Testis (tissue), 5 donors: ENCODE measurements at places on chromosomes 16 and 17.
A peak's percentile ranks its signal among the peaks of the same experiment; 100 is the strongest.

- no peak for DNase-seq
Observed at GRCh38 chr16:86733546-86734254, 155.4 kb downstream of the FOXL1 start.

- no peak for DNase-seq
Observed at GRCh38 chr16:27020031-27020430, 46.7 kb upstream of the C16orf82 start.

- no peak for DNase-seq
Observed at GRCh38 chr17:55872374-55872773, 121.5 kb downstream of the PCTP start.

DNA sequence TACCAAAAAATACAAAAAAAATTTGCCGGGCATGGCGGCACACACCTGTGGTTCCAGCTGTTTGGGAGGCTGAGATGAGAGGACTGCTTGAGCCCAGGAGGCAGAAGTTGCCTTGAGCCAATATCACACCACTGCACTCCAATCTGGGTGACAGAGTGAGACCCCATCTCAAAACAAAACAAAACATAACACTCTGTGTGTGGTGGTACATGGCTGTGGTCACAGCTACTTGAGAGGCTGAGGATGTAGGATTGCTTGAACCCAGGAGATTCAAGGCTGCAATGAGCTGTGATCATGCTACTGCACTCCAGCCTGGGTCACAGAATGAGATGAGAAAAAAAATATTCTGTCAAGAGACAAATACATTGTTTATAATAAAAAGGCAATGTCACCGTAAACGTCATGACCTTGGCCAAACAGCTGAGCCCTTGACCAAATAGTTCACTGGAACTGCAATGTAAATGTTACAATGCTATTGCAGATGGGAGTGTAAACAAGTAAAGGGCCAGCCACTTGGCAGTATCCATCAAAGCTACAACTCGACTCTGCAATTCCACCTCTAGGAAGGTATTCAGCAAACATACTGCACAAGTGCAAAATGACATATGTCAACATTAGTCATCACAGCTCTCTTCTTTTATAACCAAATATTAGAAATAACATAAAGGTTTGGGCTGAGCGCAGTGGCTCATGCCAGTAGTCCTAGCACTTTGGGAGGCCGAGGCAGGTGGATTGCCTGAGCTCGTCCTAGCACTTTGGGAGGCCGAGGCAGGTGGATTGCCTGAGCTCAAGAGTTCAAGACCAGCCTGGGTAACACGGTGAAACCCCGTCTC lies 16.9 kb downstream of the EARS2 start:
- DNase-seq = no peak

DNA sequence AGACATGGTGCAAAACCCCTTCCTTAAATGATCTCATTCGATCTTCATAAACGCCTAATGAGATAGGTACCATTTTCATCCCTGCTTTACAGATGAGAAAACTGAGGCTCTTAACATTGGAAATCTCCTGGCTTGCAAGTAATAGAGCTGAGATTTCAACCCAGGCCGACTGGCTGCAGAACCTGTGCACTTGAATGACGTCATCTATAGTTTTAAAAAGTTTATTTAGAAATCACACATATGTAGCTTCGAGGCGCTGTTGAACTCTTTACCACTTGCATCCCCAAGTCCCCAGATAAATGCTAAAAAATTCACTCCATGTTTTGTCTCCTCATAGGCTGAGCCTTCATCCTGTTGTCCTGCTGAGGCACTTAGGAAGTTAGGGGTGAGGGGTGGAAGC lies 30.0 kb downstream of the CFAP52 start:
- no peak for DNase-seq

DNA sequence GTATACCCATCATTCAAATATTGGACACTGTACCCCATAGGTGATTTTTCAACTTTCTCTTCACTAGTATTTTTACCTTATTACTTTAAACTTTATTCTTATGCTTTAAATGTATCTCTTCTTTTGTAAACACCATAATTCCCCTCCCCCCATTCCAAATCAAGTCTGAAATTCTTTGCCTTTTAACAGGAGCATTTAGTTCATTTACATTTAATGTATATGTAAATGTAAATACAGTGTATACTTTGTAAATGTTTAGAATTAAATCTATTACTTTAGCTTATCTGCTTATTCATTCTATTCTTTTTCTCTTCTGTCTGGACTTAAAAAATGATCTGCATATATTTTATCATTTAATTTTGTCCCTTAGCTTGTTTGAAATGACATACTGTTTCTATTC lies 30.0 kb upstream of the ADGRG1 start:
- DNase-seq = no peak

DNA sequence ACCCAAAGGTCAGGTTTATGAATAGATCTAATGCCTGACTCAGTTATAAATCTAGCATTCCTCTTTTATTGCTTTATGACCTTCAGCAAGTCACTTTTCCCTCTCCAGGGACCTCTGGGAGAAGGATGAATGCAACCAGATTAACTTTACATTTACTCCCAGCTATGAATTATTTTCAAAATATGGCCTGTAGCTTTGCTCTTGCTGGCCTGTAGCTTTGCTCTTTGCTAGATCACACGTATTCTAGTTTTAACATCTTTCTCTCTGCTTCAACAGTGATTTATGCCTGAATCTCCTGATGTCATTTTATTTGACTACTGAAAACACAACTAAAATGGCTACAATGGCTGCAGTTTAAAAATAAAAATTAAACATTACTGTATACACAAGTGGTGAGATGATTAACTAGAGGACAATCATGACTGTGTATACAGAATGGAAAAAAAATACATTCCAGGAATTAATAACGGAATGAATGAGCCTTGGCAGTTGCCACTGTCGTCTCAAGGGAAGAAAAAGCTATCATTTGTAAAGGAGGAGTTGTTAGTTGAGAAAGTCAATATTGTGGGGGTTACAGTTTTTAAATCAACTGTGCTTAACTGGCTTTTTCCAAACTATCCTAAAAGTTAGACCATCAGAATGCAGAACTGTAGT lies 434.5 kb upstream of the GOT2 start:
- DNase-seq = no peak

GRCh38 chr17:33492731-33493265 lies 199.7 kb upstream of the ASIC2 start:
- no peak for DNase-seq

DNA sequence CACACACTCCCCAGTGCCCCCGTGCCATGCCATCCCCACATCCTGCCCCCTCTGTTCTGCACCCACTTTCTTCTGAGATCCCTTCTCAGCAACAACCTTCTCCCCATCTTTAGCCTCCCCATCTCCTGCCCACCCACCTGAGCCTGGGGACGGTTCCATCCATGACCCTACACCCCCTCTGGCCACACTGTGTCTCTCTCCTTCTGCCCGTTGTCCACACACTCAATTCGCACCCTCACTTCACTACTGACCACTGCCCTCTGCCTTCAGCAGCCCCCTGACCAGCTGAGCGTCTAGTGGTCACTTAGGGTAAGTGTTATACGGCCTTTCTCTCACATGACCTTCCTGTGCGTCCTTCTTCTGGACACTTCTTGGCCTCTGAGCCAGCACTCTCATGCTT lies 6.1 kb downstream of the ARHGAP27 start:
- no peak for DNase-seq

DNA sequence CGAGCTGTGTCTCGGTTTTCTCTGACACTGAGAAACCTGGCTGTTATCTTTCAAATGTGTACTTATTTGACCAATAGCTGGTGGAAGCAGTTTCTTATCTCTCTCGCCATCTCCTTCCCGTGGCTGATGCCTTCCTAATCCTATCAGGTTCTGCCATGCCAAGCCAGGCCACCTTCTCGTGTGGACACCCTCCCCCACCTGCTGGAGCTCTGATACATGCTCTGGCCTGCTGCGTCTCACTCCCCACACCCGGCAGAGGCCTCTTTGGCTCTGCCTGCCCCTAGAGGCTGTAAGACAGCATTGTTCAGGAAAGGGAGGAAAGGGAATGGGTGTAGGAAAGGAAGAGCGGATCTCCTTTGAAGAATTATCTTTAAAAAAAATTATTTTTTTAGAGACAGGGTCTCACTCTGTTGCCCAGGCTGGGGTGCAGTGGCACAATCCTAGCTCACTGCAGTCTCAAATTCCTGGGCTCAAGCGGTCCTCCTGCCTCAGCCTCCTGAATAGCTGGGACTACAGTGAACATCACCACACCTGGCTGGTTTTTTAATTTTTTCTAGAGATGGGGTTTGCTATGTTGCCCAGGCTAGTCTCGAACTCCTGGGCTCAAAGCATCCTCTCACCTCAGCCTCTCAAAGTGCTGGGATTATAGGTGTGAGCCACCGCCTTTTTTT lies 7.5 kb upstream of the ARMC5 start:
- DNase-seq = peak; percentile 82

GRCh38 chr16:68915589-68915988 lies 72.3 kb downstream of the TANGO6 start:
- DNase-seq = no peak

GRCh38 chr16:57535680-57536305 lies 578 bp downstream of the CCDC102A start:
- DNase-seq = peak; percentile 95

DNA sequence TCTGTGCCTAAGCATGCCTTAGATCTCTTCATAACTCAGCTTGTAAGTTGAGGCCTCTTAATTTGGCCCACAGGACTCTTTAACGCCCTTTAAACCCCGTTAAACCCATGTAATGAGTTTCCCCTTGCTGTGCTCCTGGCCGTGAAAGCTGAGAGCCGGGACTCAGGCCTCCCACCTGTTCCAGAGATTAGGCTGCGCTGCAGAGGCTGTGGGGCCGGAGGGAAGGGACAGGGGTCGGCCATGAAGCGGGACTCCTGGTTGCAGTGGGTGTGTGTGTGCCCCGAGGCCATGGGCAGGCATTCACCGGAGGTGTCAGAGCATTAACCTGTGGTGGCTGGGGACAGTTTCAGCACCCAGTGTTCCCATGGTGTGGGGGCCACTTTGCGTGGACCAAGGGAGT lies 150.8 kb upstream of the IRX3 start:
- no peak for DNase-seq

GRCh38 chr17:16948587-16949376 lies 23.1 kb downstream of the TNFRSF13B start:
- peak; percentile 5 for DNase-seq

DNA sequence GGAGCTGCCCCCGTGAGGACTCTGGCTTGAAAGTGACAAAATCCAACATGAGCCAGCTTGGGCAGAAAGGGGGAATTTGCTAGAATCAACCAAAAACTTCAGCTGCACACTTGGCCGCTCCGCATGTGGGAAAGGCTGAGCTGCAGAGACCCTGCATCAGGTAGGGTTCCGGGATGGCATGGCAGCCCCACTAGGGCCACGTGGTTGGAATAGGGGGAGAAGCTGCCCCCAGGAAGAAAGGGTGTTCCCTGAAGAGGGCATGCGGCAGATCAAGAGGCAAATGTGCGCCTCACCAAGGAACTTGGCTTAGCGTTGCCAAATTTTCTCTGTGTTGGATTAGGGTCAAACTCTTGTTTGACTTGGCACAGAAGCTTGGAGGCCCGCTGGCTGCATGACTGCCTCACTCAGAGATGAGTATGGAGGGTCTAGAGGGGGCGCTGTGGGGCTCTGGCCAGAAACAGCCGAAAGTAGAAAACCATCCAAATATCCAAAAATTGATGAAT lies 29.2 kb upstream of the WFIKKN2 start:
- DNase-seq = no peak

DNA sequence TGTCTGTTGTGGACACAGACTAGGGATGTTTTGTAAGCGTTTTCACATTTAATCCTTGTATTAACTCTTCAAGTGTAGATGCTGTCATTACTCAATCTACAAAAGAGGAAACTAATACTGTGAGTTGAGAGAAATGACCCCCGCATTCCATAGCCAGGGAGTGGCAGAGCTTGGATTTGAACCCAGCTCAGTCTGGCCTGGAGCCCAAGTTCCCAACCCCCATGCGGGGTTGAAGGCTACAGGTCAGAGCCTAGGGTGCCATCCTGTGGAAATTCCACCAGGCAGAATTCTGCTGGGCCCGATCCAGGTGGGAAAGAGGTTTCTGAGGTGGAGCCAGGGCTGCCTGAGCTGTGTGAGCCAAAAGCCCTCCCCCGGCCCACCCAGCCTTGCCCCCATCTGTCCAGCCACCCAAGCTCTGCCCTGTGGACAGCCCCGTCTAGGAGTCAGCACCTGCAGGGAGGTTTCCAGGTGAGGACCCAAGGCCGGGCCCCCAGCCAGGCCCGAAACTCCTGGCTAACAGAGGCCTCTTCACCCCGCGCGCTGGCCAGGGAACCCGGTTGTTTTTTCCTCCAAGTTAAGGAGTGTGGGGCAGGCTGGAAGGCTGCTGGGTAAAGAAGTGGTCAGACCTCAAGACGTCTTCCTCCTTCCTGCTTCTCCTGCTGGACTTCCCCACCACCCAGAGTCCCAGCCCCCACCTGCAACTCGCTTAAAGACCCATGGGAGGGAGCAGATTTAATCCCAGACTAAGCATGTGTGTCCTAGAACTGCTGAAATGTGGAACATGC lies 5.7 kb downstream of the MMP15 start:
- DNase-seq = no peak

GRCh38 chr16:4828567-4829321 lies 18.3 kb downstream of the GLYR1 start:
- no peak for DNase-seq

GRCh38 chr17:305090-305976 lies 47.3 kb downstream of the RPH3AL start:
- no peak for DNase-seq

DNA sequence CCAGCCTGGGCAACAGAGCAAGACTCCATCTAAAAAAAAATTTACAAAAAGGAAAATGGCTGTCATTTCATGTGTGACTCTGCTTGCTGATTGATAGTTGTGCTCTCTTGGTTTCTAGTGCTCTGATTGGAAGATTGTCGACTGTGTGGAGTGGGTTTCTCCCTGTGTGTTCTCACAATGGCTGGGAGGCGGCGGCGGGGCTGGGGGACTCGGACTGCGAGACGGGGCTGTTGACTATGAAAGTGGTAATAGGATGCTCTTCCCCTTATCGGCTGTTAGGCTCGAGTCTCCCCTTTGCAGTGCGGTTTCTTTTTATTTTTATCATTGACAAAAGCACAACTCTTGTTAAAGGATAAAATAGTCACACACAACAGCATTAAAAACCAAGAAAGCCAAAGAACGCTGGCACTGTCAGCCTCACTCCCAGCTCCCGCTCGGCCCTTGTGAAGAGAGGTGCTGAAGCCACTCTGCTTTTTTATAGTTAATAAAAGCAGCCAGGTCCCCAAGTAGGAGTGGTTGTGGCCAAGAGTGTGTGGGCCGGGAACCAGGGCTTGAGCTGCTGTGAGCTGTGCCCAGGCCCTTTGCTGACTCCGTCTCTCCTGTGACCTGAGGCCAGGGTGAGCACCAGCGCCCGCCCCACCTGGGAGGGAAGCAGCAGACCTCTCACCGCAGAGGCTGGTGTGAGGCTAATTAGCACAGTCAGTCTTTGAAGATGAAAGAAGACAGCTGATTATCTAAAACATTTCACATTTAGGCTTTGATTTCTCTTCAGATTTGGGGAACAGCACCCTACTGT lies 36.5 kb downstream of the TBCD start:
- DNase-seq = no peak

DNA sequence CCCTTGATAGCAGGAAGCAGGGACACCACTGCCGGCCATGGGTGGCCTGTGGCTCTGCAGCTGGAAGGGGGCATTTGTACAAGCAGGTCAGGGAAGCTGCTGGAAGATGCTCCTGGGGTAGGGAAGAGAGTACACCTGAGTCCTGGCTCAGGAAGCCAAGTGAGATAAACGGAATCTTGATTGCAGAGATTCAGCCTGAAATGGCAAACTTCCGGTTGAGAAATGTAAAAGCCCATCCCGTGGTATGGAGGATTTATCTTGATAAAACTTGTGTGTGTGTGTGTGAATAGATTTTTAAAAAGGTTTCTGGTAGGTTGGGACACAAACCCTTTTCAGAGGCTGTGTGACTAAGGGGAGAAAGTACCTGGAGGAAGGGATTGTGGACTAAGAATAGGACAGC lies 29.6 kb downstream of the C17orf100 start:
- DNase-seq = no peak

- no peak for DNase-seq
Observed at GRCh38 chr16:86874141-86874540, 295.8 kb downstream of the FOXL1 start.
